ENCODE measurements at places on chromosomes 3 and 15. TPM values are rescaled to one million over a fixed set of nuclear protein-coding genes. Genes with fewer than 3 reads are reported as not detected.

The EEFSEC gene
- 24.8 TPM for total RNA-seq

The ABCF3 gene
- 79.1 TPM for total RNA-seq

The LRTM1 gene
- not detected for total RNA-seq

The FILIP1L gene
- 25.7 TPM for total RNA-seq

The ZNF80 gene
- total RNA-seq, result not detected

The SH3GL3 gene
- 0.38 TPM for total RNA-seq

The SGO1 gene
- total RNA-seq, result 0.38 TPM

The ARGFX gene
- not detected for total RNA-seq

The SCG5 gene
- 58.6 TPM for total RNA-seq

The MORC1 gene
- not detected for total RNA-seq
